ENCODE measurements at places on chromosomes 6 and 20.

GRCh38 chr6:71599359-71599758, 287.0 kb upstream of the RIMS1 start:
- no peak for DNase-seq

DNA sequence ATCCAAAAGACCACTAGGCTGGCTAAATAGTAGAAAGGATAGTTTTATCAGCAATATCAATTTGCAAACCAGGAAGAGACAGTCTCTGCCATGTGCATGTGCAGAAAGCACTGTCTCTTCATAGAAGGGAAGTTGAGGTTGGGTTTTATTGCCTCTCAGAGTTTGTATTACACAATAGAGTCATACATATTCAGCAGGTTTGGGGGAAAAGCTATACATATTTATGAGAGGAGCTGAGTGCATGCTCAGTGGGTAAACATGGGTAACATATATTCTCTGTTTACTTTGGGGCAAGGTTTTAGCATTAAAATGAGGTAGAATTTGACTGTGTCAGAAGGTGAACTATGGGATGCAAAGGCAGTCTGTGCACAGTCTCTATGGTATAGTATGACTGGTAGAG, 14.9 kb downstream of the TMEM170B start:
- no peak for DNase-seq

- DNase-seq: no peak
Observed at GRCh38 chr20:59903621-59904020, 29.8 kb downstream of the SYCP2 start.

DNA sequence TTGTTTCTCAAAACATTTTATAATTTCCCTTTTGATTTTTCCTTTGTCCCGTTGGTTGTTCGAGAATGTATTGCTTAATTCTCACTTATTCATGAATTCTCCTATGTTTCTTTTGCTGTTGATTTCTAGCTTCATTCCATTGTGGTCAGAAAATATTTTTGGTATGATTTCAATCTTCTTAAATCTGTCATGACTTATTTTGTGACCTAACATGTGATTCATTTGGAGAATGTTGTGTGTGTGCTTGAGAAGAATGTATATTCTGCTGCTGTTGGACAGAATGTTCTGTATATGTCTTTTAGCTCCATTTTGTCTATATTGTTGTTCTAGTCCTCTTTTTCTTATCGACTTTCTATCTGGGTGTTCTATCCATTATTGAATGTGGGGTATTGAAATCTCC, 286.2 kb upstream of the RNF217 start:
- DNase-seq: no peak

GRCh38 chr6:133697666-133698065, 191.2 kb upstream of the TCF21 start:
- no peak for DNase-seq

- no peak for DNase-seq
Observed at GRCh38 chr20:19885939-19886660, 128.0 kb downstream of the RIN2 start.
